ENCODE measurements at places on chromosomes 6 and 20.

DNA sequence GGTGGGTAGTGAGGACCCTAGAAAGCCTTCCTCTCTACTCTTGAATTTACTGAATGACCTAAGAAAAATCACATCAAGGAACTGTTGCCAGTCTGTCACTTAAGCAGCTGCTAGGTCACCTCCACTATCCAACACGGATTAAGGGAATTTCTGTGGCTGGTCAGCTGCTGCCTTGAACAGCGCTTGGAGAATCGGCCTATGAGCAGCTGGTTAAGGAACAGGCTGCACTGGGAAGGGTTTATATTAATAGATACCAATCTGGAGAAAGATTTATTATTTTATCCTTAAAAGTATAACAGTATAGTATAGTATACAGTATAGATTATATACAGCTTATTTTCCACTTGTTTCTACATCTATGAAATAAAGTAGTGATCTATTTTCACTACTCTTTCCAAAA, 6.5 kb downstream of the PTPRK start:
- peaks cover 40% of the 10 kb centered on the region for H3K27me3 ChIP-seq
- H3K27ac ChIP-seq: no peak overlapping the region
- DNase-seq: no peak
- peaks cover 18% of the 10 kb centered on the region for H3K4me1 ChIP-seq
- H3K36me3 ChIP-seq: peaks cover 2% of the 10 kb centered on the region

- H3K27ac ChIP-seq: no peak overlapping the region
- no peaks in the 10 kb centered on the region for H3K27me3 ChIP-seq
- no peak overlapping the region for H3K4me3 ChIP-seq
- no peaks in the 10 kb centered on the region for H3K36me3 ChIP-seq
- peaks cover 19% of the 10 kb centered on the region for H3K4me1 ChIP-seq
Measured at GRCh38 chr6:139243536-139243935, 48.3 kb downstream of the TXLNB start.

- no peaks in the 10 kb centered on the region for H3K4me1 ChIP-seq
- no peak for DNase-seq
- peaks cover 4% of the 10 kb centered on the region for H3K27me3 ChIP-seq
- H3K4me3 ChIP-seq: no peak overlapping the region
- no peak overlapping the region for H3K27ac ChIP-seq
Measured at GRCh38 chr20:50671626-50672025, 19.7 kb downstream of the RIPOR3 start.

- DNase-seq: no peak
- peaks cover 3% of the 10 kb centered on the region for H3K27me3 ChIP-seq
- H3K4me1 ChIP-seq: peaks cover 51% of the 10 kb centered on the region
- no peaks in the 10 kb centered on the region for H3K36me3 ChIP-seq
- H3K27ac ChIP-seq: peak overlapping the region; percentile 95
- H3K4me3 ChIP-seq: peak overlapping the region; percentile 27
Measured at GRCh38 chr6:90319979-90320685, 23.5 kb upstream of the BACH2 start.

GRCh38 chr6:31899882-31900722, 1.8 kb downstream of the ZBTB12 start:
- peaks cover 34% of the 10 kb centered on the region for H3K36me3 ChIP-seq
- peak overlapping the region; percentile 50 for H3K27ac ChIP-seq
- peak overlapping the region; percentile 20 for H3K4me3 ChIP-seq

- H3K36me3 ChIP-seq: no peaks in the 10 kb centered on the region
- H3K27me3 ChIP-seq: no peaks in the 10 kb centered on the region
- no peak overlapping the region for H3K4me3 ChIP-seq
- H3K4me1 ChIP-seq: no peaks in the 10 kb centered on the region
- H3K27ac ChIP-seq: no peak overlapping the region
- DNase-seq: no peak
Measured at GRCh38 chr6:169501128-169501527, 200.7 kb downstream of the WDR27 start.

DNA sequence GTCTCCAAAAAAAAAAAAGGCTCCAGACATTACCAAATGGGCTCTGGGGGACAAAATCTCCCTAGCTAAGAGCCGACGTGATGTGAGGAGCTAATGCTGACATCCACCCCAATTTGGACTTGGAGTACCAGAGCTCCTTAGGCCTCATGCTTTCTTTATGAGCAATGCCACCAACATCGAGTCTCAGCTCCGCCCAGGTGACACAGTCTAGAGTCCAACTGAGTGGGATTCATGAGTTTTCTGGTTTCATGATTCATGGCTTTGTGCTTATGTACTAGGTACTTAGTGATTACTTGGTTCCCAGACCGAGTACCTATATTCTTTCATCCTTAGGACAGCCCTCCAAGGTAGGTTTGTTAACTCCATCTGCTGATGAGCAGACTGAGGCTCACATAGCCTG, 4.4 kb downstream of the ANKRD60 start:
- H3K27me3 ChIP-seq: peaks cover 82% of the 10 kb centered on the region
- peak overlapping the region; percentile 32 for H3K27ac ChIP-seq
- H3K4me3 ChIP-seq: no peak overlapping the region
- DNase-seq: no peak
- H3K4me1 ChIP-seq: peaks cover 29% of the 10 kb centered on the region

GRCh38 chr6:26441977-26442376, 1.7 kb downstream of the BTN3A3 start:
- peak overlapping the region; percentile 75 for H3K27ac ChIP-seq
- H3K4me1 ChIP-seq: peaks cover 66% of the 10 kb centered on the region
- H3K4me3 ChIP-seq: peak overlapping the region; percentile 96
- H3K27me3 ChIP-seq: no peaks in the 10 kb centered on the region
- peaks cover 41% of the 10 kb centered on the region for H3K36me3 ChIP-seq

GRCh38 chr6:89013438-89013837, 50.0 kb upstream of the RNGTT start:
- peaks cover under 1% of the 10 kb centered on the region for H3K4me1 ChIP-seq
- H3K27me3 ChIP-seq: peaks cover 2% of the 10 kb centered on the region
- no peak overlapping the region for H3K4me3 ChIP-seq
- H3K27ac ChIP-seq: no peak overlapping the region
- no peaks in the 10 kb centered on the region for H3K36me3 ChIP-seq

GRCh38 chr6:25959890-25960536, 2.6 kb upstream of the TRIM38 start:
- no peak for DNase-seq
- H3K36me3 ChIP-seq: peaks cover 61% of the 10 kb centered on the region
- peaks cover 66% of the 10 kb centered on the region for H3K4me1 ChIP-seq
- no peaks in the 10 kb centered on the region for H3K27me3 ChIP-seq
- no peak overlapping the region for H3K4me3 ChIP-seq

- H3K27me3 ChIP-seq: no peaks in the 10 kb centered on the region
- no peak for DNase-seq
- H3K4me3 ChIP-seq: no peak overlapping the region
- H3K36me3 ChIP-seq: no peaks in the 10 kb centered on the region
Measured at GRCh38 chr6:38215225-38215624, 395.7 kb downstream of the ZFAND3 start.

DNA sequence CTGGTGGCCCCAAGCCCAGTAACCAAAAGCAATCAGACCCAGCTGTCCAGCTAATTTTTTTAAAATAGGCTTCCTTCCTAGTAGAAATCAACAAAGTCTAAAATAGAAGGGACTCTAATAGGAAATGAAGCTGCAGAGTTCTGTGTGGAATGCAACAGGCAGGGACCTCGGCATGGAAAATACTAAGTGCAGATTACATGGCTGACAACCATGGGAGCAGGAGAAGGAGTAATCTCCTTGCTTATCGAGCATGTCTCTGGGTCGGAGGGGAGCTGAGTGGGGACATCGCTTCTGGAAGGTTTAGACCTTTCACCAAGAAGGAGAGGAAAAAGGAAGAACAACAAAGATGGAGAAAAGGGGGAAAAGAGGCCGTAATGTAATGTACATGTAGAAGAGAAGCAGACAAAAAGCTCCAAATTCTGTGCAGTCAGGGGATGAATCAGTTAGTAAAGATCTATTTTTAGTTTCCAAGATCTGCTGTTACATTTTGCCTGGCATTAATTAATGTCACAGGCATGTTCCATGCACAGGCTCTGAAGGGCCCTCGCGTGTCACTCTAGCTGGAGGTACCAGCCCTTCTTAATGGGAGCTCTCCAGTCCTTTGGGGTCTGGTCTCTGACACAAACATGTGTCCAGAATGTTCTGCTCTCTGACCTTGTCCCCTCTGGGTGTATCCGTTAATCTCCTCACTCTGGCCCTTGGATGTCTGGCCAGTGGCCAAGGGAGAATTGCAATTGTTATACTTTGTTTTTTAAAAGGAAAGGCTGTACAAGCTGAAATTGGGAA, 16.6 kb upstream of the ZNF831 start:
- H3K27me3 ChIP-seq: no peaks in the 10 kb centered on the region
- peaks cover 85% of the 10 kb centered on the region for H3K4me1 ChIP-seq
- peak overlapping the region; percentile 81 for H3K4me3 ChIP-seq
- peaks cover 27% of the 10 kb centered on the region for H3K36me3 ChIP-seq
- no peak for DNase-seq

GRCh38 chr20:38991814-38992704, 29.9 kb downstream of the DHX35 start:
- peaks cover 11% of the 10 kb centered on the region for H3K4me1 ChIP-seq
- no peak for DNase-seq
- no peaks in the 10 kb centered on the region for H3K27me3 ChIP-seq

DNA sequence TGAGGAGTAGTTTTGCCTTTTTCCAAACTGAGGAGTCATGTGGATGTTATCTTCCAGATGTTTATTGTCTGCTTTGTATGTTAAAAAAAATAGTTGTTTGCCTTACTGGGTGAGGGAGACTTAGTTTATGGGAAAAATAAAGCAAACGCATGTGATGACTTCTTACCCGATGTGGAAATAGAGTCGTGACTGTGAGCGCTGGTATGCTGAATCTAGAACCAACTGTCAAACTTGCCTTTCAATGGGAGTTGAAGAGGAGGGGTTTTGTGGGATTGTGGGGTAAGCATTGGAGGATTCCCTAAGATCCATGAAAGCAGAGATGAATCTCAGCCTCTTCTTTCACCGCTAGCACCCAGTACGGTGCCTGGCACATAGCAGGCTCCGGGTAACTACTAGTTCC, 5.3 kb downstream of the DCBLD1 start:
- H3K4me3 ChIP-seq: no peak overlapping the region
- no peak for DNase-seq
- no peaks in the 10 kb centered on the region for H3K36me3 ChIP-seq
- H3K27me3 ChIP-seq: peaks cover 37% of the 10 kb centered on the region

GRCh38 chr6:14066782-14067406, 50.7 kb upstream of the CD83 start:
- H3K27me3 ChIP-seq: peaks cover 16% of the 10 kb centered on the region
- DNase-seq: no peak
- no peaks in the 10 kb centered on the region for H3K36me3 ChIP-seq
- no peak overlapping the region for H3K4me3 ChIP-seq
- H3K4me1 ChIP-seq: peaks cover 14% of the 10 kb centered on the region
- H3K27ac ChIP-seq: no peak overlapping the region

DNA sequence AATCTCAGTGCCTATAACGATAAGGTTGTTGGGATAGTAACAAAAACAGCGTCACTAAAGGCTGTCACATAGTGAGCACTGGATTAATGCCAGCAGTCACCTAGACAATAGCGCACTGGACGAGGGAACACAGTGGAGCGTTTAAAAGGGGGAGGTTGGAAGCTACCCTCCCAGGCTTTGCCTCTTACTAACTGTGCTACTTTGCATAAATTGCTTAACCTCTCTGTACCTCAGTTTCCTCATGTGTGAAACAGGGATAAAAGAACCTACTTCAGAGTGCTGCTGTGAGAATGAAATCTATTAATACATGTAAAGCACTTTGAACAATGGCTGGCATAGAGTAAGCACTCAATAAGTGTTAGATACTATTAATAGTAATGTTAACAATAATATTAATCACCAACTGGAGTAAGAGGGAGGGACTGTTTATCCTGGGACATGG, 10.5 kb downstream of the BCL2L1 start:
- H3K4me3 ChIP-seq: peak overlapping the region; percentile 93
- DNase-seq: no peak
- peaks cover 100% of the 10 kb centered on the region for H3K36me3 ChIP-seq
- peak overlapping the region; percentile 92 for H3K27ac ChIP-seq
- H3K4me1 ChIP-seq: peaks cover 93% of the 10 kb centered on the region

- no peaks in the 10 kb centered on the region for H3K27me3 ChIP-seq
- DNase-seq: no peak
- no peak overlapping the region for H3K4me3 ChIP-seq
- no peak overlapping the region for H3K27ac ChIP-seq
Measured at GRCh38 chr20:35293303-35294292, 1.4 kb upstream of the FAM83C start.

GRCh38 chr20:33275871-33276270, 7.1 kb upstream of the BPIFB1 start:
- H3K4me3 ChIP-seq: no peak overlapping the region
- no peak for DNase-seq
- H3K27me3 ChIP-seq: no peaks in the 10 kb centered on the region
- no peaks in the 10 kb centered on the region for H3K36me3 ChIP-seq

DNA sequence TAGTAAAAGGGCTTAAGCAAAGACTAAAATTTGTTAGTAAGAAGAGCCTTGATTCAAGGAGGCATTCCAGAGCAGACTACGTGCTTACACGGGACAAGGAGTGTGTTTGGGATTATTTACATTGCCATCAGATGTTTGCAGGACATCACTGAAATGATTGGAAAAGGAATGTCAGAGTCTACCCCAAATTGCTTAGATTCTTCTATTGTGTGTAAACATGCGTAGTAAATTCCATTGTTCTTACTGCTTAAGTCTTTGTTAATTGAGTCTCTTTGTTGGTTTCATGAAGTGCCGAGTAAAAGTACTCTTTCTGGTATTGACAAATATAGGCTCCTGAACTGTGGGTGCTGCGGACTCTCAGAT, 60.5 kb downstream of the CD83 start:
- peaks cover 3% of the 10 kb centered on the region for H3K27me3 ChIP-seq
- no peak overlapping the region for H3K4me3 ChIP-seq
- no peaks in the 10 kb centered on the region for H3K36me3 ChIP-seq
- H3K27ac ChIP-seq: no peak overlapping the region
- H3K4me1 ChIP-seq: peaks cover 10% of the 10 kb centered on the region
- no peak for DNase-seq

DNA sequence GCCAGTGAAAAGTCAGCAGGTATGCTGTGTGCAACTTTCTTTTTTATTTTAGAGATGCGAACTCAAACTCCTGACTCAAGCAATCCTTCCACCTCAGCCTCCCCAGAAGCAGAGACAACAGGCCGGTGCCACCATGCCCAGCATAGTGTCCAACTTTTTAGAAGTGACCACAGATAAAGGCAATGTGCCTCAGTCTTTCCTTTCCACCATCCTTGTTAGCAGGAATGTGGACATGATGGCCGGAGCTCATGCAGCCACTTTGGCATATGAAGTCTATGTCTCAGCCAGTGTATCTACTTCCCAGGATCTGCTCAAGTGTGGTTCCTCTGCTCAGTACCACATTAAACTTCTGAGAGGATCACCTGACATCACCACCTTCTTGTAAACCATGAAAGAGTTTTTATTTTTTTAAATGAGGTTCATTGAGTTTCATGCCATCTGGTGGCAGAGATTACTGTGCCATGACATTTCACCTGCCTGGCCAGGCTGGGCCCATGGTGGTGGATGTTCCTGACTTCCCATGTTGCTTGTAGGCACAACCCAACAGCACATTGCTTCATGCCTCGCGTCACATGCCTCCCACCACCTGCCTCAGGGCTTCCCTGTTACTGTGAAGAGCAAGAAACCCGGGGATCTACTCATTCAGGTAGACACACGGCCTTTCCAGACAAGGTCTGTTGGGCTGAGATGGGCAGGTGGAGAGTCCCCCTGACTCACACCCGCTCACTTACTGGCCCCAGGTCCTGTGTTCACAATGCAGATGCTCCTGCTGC, 216.5 kb downstream of the LY86 start:
- no peak overlapping the region for H3K4me3 ChIP-seq
- no peaks in the 10 kb centered on the region for H3K36me3 ChIP-seq
- peaks cover 16% of the 10 kb centered on the region for H3K4me1 ChIP-seq
- H3K27ac ChIP-seq: no peak overlapping the region
- peaks cover 27% of the 10 kb centered on the region for H3K27me3 ChIP-seq
- DNase-seq: no peak

GRCh38 chr6:148244217-148244935, 98.3 kb upstream of the SASH1 start:
- no peak overlapping the region for H3K4me3 ChIP-seq
- H3K4me1 ChIP-seq: no peaks in the 10 kb centered on the region

All from activated T-cell treated with anti-CD3 and anti-CD28 coated beads, Interleukin-2, amount 50 U/mL, for 24 hours (primary cell).